ENCODE measurements at places on chromosomes 5 and 9. TPM values are rescaled to one million over a fixed set of nuclear protein-coding genes. Genes with fewer than 3 reads are reported as not detected.

- DNase-seq: no peak
Measured at GRCh38 chr5:139684881-139685749, 37.0 kb downstream of the CXXC5 start.

DNA sequence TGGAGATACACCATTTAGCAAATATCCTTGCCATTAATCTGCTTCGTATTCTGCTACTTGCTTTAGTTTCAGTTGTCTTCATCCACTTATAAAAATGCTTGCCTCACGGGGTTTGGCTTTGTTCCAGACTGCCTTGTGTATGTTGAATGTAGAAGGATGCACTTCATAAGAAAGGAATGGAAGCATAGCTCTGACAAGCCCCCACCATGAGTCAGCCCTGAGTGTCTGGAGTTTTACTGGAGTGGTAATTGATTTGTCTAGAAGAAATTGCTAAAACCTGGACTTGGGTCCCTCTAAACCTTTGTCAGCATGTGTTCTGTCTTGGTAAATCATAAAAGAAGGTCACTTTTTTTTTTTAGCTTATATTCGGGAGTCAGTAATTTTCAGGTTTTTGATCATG, 4.6 kb downstream of the TEX48 start:
- DNase-seq: peak; percentile 95

GRCh38 chr9:111195766-111196165, 134.3 kb downstream of the OR2K2 start:
- DNase-seq: no peak

DNA sequence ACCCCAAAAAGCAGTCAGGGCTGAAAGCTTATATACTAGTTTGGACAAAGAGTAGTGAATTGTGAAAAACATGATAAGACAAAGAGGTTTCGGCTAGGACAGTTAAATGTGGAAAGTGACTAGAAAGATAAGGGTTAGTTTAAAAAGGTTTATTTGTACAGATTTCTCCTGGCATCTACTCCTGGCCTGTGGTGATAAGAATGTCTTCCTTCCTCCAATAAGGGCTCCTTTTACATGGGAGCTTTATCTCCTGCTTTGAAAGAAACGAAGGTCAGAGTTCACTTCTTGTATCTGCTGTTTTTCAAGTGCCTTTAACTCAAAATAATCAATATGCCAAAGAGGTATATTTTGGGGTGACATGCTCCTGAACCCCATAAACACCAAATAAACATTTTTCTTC, 776.1 kb upstream of the COX7C start:
- DNase-seq: no peak

The GCNT4 gene
- 1.1 TPM for polyA plus RNA-seq

The PCDHGB3 gene
- 0.28 TPM for polyA plus RNA-seq

The TMEM252 gene
- not detected for polyA plus RNA-seq

The SURF2 gene
- polyA plus RNA-seq: 21.2 TPM

All from keratinocyte (primary cell).